ENCODE measurements at places on chromosomes 13 and 19.

DNA sequence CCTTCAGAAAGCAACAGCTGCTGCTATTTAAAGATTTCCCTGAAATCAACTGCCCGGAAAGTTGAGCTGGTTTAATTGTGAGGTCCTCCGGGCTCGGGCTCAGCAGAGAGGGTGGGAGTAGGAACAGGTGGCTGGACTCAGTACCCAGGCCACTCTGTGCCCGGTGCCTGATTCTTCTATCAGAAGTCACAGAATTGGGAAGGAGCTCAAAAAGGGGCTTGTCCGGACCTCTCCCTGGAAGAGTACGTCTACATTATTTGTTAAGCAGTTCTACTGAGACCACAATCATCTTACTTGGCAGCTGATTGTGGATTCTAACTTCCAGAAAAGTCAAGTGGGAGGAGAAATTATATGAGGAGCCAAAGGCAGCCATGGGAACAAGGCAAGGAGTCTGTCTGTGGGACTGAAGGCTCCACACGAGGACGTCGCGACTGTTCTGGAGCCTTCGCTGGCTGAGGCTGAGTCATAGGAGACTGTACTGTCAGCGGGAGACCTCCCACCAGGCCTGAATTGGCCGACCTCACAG is 91.7 kb upstream of the ANKRD10 start:
- DNase-seq, result no peak

DNA sequence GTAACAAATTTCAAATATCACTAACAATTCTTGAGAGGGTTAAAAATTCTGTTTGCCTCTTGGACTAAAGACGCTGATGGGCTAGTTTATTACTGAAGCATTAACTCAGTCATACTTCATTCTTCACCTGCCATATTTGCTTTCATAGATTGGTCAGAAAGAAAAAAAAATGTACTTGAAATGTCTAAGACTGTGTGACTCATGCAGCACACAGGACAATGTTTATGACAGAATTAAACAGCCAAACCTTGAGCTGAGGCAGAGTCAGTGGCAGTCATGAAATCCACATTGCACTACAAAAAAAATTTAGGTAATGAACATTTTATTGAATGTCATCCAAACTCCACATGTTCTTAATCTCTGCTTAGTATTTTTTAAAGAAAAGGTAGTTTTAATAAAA is 135.6 kb downstream of the PRR20E start:
- DNase-seq, result no peak

- DNase-seq, result no peak
Measured at GRCh38 chr13:41546372-41547190, 89.2 kb downstream of the RGCC start.

- DNase-seq, result no peak
Measured at GRCh38 chr13:21528616-21529015, 69.5 kb upstream of the ZDHHC20 start.

DNA sequence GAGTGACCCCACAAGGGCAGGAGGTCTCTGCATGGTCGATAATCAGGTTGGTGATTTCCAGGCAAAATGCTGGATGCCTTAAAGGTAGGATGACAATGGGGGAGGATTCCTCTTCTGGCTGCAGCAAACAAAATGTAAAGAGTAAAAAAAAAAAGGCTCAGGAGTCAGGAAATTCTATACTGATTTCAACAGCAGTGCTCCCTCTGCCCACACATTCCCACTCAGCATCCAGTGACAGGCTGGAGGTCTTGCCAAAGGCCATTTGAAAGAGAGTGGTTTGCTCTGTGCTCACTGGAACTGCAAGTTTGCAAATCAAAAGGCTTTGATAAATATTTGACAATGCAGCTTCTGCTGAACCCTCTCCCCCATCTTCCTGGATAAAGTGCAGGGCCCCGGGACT is 135.4 kb downstream of the TNFRSF19 start:
- DNase-seq, result no peak

DNA sequence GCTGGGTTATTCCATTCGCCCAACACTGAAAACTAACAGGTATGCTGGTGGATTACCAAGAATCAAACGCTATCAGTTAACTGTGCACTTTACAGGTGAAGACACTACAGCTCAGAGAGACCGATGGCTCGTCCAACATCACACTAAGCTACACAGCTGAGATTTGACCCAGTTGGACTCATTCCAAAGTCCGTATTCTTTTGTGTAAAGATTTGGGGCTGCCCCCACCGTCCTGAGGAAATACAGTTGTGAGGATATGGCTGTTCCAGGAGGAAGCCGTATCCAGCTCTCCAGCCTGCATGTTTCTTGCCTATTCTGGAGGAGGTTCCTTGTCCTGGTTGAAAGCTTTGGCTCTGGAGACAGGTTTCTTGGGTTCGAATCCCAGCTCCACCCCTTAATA is 4.2 kb downstream of the ZSCAN5A start:
- DNase-seq, result no peak

- DNase-seq, result no peak
Measured at GRCh38 chr13:36769126-36769525, 49.9 kb upstream of the RFXAP start.

DNA sequence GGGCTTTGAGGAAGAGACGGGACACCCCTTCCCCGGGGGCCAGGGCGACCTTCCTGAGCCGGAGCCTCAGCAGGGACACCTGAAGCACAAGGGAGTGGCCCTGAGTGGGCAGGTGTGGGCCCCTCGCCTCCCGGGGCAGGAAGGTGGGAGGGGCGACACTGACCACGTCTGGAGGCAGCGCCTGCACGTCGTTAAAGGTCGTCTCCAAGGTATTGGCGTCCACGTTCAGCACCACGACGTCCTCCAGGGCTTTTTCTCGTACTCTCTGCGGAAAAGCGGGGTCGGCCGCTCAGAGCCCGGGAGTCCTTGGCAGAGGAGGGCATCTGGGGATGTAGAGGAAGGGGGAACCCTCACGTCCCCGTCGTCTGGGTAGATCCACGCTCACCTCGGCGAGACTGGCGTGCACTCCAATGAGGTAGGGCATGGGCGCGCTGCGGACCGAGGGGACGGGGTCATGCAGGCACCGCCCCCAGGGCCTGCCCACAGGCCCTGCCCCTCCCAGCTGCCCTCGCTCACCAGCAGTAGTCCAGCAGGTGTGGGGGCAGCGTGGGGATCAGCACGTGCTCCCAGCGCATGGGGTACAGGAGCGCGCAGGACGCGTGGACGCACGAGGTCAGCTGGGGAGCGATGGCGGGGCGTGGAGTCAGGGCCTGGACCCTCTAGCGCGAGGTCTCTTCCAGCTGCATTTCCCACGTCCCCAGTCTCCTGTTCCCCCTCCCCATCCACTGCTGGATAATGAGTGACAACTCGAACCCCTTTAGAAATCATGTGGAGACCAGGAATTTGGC is 6.1 kb downstream of the DENND1C start:
- DNase-seq, result no peak

DNA sequence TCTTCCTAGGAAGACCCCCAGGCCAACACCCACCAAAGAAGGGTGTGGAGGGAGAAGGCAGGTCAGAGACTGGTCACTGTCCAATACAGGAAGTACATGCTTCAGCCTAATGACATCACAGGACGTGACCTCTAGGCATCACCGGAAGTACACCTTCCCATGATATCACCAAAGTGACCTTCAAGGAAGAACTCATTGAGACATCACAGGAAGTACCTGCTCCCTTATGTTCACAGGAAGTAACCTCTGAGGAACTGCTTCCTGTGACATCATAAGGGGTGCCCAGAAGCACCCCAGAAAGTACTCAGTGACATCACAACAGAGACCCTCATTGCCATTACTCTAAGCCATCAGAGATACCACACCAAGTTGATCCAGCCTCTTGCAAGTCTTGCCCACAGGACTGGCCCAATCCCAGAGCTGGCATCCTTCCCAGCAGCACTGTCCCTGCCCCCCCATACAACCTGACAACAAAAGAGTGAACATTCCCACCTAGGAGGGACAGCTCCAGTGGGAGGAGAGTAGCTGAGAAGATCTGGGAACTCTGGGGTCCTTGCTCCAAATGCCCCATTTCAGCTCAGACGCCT is 24.2 kb upstream of the NANOS2 start:
- no peak for DNase-seq

DNA sequence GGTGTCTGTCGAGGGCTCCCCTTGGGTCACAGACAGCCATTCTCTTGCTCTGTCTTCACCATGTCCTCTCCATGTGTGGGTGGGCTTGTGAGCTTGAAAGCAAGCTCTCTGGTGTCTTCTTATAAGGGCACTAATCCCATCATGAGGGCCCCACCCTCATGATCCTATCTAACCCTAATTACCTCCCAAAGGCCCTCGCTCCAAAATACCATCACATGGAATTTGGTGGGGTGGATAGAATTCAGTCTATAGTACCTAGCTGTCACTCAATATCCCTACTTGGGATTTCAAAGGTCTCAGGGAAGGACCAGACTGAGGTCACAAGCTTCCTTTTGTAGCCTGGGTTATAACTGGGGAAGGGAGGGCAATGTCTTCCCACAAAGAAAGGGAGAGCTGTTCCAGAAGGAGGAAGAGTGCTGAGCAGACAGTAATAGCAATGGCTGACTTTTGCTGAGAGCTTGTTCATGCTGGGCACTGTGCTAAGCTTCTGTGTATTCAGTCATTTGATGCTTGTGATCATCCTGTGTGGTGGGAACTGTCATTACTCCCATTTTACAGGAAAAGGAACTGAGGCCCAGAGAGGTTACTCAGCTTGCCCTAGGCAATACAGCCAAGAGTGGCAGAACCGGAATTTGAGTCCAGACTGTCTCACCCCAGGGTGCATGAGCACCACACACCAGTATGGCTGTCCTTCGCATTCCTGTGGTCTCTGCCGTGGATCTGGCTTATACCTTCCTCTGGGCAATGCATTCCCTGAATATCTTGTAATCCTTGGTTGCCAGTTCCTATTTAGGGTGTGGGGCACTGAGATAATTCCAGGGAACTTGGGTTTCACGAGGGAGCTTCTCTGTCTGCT is 8.2 kb downstream of the FXYD5 start:
- DNase-seq, result no peak

- no peak for DNase-seq
Measured at GRCh38 chr19:32771596-32771995, 52.0 kb downstream of the TDRD12 start.

DNA sequence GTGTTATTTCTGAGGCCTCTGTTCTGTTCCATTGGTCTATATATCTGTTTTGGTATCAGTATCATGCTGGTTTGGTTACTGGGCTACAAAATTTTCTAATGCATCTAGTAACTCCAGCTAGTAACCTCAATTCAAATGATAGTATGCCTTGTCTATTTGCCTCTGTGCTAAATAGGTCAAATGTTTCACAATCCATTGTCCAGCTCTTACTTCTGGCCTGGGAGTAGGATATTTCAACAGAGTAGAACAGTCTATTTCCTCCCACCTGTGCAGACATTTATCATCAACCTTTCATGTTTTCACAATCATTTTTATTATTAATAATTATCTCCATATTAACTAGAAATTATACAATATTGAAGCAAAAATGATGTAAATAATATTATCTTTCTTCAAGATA is 18.1 kb upstream of the NDFIP2 start:
- DNase-seq, result no peak

- DNase-seq, result no peak
Measured at GRCh38 chr13:75256922-75257321, 225.0 kb downstream of the TBC1D4 start.

- DNase-seq, result no peak
Measured at GRCh38 chr13:32504263-32504662, 34.3 kb downstream of the N4BP2L2 start.

GRCh38 chr19:42497492-42498168 is 30.7 kb downstream of the CEACAM1 start:
- DNase-seq, result no peak

DNA sequence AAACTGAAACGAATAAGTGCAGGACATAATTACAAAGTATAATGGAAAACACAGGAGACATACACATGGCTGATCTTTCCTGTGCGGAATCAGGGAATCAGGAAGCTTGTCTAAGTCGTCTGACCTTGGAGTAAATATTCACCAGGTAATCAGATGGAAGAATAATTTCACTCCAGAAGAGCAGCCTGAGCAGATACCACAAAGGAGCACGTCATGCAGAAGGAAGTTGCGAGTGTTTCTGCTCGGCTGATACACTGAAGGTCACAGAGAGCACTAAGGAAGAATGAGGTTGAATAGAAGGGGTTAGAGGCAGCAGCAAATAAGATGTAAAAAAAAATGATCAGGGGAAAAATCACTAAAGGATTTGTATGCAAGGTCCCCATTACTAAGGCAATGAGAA is 122.3 kb upstream of the GPC6 start:
- no peak for DNase-seq

DNA sequence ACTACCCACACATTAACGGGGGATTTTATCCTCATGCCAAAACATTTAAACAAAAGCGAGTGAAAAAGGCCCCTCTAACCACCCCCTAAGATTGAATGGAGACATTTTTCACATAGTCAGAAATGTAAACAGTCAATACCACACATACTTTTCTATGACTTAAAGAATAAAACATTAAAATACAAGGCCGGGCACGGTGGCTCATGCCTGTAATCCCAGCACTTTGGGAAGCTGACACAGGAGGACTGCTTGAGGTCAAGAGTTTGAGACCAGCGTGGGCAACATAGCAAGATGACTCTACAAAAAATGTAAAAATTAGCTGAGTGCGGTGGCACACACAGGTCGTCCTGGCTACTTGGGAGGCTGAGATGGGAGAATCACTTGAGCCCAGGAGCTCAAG is 47.3 kb downstream of the MPHOSPH8 start:
- no peak for DNase-seq

DNA sequence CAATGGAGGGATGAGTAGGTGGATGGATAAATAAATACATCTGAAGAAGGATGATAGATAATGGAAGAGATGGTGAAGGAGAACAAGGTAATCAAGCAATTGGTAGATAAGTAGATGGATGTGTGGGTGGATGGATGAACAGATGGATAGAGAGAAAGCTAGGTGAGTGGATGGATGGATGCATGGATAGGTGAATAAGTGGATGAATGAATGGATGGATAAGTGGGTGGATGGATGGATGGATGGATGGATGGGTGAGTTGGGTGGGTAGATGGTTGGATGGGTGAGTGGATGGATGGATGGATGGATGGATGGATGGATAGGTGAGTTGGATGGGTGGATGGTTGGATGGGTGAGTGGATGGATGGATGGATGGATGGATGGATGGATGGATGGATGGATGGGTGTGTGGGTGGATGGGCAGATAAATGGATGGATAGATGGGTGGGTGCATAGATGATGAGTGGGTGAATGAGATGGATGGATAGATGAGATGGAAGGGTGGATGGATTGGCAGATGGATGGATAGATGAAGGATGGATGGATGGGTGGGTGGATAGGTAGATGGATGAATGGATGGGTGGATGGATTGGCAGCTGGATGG is 6.3 kb downstream of the SEMA6B start:
- no peak for DNase-seq

- DNase-seq, result no peak
Measured at GRCh38 chr19:43476606-43477005, 11.2 kb upstream of the LYPD3 start.

GRCh38 chr13:28574617-28575142 is 79.8 kb upstream of the FLT1 start:
- no peak for DNase-seq

DNA sequence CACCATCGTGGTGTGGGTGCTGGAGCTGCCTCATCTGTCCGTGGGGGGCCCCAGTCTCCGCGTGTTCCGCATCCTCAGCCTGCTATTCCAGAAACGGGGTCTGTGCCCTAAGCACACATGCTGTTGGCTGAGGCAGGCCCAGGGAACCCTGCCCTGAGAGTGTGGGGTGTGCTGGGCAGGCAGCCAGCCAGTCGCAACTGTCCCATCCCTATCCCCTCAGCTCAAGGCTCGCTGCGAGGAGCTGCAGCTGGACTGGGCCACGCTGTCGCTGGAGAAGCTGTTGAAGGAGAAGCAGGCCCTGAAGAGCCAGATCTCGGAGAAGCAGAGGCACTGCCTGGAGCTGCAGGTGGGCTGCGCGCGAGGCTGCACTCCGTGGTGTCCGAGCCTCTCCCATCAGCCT is 21.9 kb downstream of the PLEKHJ1 start:
- DNase-seq, result no peak

All from activated CD8-positive, alpha-beta memory T cell treated with anti-CD3 and anti-CD28 coated beads, Interleukin-2, amount 50 U/mL, for 4 hours (primary cell).